ENCODE measurements at places on chromosomes 1 and 21.

- no peak for DNase-seq
These were observed 119.7 kb downstream of the PROX1 start for GRCh38 chr1:214107322-214108096.

DNA sequence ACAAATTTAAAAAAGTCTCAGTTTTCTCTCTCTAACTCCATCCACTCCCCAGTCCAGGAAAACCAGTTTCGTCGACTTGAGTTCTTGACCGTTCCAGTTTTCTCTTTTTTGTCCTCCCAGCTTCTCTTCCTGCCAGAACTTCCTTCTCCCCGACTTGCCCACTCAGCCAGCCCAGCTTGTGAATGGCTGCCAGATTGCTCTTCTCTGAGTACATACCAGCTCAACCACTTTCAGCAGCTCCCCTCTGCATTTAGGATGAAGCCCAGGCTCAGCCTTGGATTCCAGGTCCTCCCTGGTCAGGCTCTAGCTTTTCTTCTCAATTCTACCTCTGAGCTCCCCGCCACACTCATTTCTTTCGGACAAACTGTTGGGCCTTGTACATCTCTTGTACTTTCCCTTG is 1.4 kb downstream of the DIO1 start:
- no peak for DNase-seq

GRCh38 chr1:108140177-108140576 is 60.0 kb downstream of the SLC25A24 start:
- DNase-seq: no peak

DNA sequence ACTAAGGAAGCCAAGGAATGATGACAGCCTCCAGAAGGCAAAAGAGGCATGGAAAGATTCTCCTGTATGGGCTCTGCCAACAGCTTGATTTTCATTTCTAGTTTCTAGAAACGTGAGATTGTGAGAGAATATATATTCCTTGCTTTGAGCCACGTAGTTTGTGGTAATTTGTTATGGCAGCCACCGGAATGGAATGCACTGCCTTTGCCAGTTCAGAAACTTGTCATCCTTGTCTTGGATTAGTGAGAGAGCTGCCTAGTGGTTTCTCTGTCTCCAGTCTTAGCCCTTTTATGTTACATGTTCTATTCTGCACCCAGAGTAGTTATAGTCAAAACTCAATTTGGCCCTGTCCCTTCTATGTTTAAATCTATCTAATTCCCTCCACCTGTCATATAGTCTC is 216.0 kb upstream of the PTGFR start:
- DNase-seq: no peak

DNA sequence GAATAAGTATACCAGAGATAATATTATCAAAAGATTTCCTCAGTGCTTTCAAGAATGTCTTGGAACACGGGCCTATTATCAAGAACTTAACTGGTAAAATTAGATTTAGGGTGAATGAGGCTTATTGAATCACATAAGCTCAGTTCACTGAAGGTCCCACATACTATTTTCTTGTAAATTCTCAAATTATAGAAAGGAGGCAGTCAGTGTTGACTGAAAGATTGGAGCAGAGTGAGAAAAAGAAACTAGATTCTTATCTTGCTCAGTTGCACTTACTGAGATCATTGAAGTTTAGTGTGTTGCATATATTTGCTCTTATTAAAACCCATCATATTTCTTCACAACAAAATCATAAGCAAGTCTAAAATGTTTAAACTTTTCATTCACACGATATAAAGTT is 3.9 kb upstream of the RGS1 start:
- DNase-seq: no peak

GRCh38 chr1:16462773-16463330 is 22.3 kb downstream of the NECAP2 start:
- DNase-seq: no peak
